ENCODE measurements at places on chromosomes 2 and 18.

DNA sequence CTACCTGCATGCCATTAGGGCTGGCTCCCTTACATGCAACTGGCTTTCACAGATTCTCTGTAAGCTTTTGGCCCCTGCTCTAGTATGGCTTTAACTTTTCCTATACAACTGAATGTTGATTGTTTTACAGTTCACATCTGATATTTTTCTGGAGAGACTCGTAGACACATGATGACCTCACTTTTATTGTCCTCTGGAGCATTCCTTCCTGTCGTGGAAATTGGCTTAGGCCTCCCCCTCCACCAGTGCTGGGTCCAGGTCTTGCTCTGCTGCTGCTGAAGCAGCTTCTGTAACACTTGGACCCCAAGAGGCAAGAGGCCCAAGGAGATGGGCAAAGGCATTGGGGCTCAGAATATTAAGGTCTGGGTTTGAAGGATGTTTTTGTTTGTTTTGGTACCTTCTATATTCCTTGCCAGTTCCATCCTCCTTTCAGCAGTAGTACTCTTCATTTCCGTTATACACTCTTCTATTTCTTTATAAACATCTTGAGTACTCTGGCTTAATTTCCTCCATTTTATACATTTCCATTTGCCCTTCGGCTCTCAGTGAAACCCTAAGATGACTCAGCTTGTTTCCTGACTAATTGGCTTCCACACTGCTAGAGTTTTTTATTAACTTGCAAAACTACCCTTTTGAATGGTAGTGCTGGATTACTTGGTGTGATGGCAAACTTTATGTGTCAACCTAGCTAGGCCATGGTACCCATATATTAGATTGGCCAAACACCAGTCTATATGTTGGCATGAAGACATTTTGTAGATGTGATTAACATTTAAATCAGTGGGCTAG, 219.8 kb downstream of the CDCA7 start:
- no peak for DNase-seq

- no peak for DNase-seq
These were observed 7.7 kb downstream of the HMSD start for GRCh38 chr18:63956755-63957154.

DNA sequence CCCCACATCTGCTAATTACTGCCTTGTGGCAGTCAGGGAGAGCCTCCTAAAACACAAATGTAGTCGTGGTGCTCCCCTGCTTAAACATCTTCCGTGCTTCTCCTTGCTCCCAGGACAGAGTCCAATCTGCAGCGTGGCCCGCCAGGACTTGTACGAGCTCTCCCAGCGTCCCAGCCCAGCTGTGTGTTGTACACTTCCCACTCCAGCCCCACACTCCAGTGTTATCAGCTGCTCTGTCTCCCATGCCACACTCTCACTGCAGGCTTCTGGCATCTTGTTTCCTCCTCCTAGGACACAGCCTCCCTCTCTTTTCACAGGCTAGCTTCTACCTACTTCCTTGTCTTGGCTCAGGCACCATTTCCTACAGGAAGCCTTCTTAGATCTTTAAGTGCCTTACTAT, 199.4 kb downstream of the ALPK2 start:
- no peak for DNase-seq

- DNase-seq: no peak
These were observed at the start of gene PDCD1 for GRCh38 chr2:241858206-241859016. Gene PDCD1 (minus strand): TSS chr2:241858894. CDS start chr2:241858838, 56 bp downstream.

DNA sequence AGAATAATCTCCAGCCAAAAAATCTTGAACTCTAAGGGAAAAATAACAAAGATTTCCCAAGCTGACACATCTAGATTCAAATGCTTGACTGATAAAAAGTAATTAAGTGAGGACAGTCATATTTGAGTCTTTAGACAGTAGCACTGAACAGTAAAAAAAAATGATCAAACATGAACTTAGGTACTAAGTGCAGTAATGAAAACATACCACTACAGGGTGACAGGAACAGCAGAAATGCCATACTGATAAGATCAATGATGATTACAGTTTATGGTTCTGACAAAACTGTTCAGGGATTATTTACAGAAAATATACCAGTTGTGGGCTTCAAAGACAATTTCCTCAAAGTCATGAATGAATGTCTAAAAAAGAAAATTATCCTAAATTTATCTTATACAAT, 80.3 kb downstream of the OSBPL1A start:
- no peak for DNase-seq

- no peak for DNase-seq
These were observed 62.6 kb upstream of the HS6ST1 start for GRCh38 chr2:128380961-128381938.
